ENCODE measurements at places on chromosomes 12 and 14.

- no peak for DNase-seq
These were observed 118.8 kb downstream of the LLPH start for GRCh38 chr12:66011731-66012130.

DNA sequence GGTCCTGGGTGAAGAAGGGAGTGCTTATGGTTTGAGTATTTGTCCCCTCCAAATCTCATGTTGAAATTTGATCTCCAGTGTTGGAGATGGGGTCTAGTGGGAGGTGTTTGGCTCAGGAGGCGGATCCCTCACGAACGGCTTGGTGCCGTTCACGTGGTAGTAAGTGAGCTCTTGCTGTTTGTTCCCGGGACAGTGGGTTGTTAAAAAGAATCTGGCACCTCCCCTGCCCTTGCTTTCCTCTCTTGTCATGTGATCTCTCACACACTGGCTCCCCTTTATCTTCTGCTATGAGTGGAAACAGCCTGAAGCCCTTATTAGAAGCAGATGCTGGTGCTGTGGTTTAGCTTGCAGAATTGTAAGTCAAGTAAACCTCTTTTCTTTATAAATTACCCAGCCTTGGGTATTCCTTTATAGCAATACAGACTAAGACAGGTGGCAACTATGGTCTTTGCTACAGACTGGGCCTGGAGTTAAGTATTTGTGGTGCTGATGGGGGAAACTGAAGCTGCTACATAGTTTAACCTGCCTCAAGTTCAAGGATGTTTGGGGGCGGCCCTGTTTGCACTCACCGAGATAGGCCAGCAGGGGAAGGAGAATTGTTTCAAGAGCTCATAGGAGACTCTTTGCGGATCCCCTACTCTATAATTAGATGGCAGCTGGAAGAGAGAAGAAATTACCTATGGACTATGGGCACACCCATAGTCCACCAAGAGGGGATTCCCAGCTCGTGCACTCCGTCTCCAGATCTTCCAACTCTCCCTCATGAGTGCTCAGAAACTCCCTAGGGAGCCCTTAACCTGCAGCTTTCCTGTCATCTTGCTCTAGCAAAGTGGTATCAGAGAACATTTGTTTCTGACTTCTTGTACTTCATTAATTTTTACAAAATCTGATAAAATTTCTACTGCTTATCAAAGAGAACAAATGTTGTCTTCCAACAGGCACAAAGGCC lies 164.6 kb downstream of the SLC15A5 start:
- no peak for DNase-seq

DNA sequence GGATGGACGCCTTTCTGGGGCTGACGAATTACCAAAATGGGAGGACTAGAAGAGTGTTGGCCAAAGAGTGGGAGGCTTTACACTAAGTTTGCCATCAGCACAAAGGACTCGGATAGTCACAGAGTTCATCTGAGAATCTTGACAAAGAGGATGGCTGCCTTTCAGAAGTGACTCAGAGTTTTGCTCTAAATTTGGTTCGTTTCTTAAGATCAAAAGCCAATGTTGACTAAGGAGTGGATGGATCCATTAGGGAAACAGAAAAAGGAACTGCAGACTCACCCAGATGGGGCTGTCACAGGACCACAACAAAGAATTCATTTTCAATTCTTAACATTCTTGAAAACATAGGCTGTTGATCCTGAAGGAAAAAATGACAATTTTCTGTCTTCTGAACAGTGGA lies 81.3 kb upstream of the DUSP6 start:
- no peak for DNase-seq

DNA sequence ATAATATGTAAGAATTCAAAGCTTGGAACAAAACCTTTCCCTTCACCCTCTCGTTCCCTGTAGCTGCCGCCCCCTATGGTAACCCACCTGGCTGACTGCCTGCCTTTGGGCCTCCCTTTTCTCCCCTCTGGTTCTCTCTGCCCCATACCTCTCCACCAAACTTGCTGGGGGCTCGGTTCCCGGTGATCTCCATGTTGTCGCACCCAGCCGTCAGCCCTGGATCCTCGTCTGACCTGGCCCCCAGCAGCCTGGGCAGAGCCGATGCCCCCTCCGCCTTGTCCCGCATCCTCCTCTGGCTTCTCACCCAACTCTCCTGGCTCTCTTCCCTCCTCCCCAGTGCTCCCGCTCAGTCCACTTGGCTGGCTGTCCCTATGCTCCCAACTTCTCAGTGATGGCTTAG lies 4.5 kb downstream of the CYP46A1 start:
- DNase-seq, result no peak

Measured in activated CD4-positive, alpha-beta T cell treated with anti-CD3 and anti-CD28 coated beads, Interleukin-2, Interleukin-6, amounts not matched to agents 100 ng/mL and 50 ng/mL, durations not matched to agents 16 hours and 8 hours (primary cell).